ENCODE measurements at places on chromosomes 11 and 22.

- no peak for DNase-seq
Observed at GRCh38 chr11:27420217-27420616, 52.4 kb downstream of the LGR4 start.

- DNase-seq = no peak
Observed at GRCh38 chr22:45975164-45976161, 1.5 kb downstream of the WNT7B start.

- DNase-seq = no peak
Observed at GRCh38 chr11:59716051-59716450, 2.4 kb upstream of the OR10V1 start.

DNA sequence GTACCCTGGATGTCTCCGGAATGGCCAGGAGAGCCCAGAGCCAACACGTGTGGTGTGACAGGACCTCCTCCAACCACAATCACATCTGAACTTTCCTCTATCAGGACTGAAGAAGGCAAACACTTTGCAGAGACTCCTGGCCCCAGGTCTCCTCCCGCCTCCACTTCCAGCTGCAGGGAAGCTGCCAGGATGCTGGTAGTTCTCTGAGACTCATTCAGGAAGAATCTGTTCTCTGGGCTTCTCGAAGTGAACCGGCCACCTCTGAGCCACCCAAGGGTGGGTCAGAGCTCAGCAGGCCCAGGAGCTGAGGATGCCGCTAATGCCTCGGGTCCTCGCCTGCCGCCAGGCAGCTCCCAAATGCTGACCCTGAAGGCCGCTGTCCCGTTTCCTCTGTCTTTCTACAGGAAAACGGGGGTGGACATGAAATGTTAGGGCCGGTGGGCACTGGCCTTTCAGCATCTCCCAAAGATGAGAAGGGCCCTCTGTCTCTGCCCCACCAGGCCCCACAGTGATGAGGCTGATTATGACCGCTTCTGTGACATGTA is 789.9 kb downstream of the BRD1 start:
- no peak for DNase-seq

- no peak for DNase-seq
Observed at GRCh38 chr11:72743321-72744221, 8.6 kb downstream of the ARAP1 start.

DNA sequence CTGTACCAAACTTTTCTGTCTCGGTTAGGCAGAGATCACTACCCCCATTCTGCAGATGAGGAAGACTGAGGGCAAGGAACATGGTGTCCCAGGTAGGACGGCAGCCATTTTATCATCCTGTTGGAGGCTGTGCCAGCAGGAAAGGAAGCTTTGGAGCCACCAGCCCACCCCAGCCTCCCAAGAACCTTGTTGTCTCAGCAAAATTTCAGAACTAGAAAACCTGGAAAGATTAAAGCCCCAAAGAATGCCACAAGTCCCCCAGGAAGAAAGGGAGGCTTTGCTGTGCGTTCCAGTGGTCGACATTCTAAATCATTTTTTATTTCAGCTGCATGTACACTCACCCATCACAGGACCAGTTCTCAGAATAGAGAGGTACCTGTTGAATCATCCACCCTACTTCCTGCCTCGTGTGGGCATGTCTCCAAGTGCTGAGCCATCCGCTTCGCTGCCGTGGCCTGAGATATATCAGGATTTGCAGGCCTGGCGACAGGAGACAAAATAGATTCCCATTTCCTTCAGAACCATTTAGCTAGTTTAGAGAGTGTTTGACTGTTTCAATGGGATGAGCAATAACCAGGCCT is 13.0 kb upstream of the EIF3D start:
- DNase-seq = no peak

- DNase-seq = no peak
Observed at GRCh38 chr22:23531966-23532705, 48.0 kb downstream of the IGLL1 start.

DNA sequence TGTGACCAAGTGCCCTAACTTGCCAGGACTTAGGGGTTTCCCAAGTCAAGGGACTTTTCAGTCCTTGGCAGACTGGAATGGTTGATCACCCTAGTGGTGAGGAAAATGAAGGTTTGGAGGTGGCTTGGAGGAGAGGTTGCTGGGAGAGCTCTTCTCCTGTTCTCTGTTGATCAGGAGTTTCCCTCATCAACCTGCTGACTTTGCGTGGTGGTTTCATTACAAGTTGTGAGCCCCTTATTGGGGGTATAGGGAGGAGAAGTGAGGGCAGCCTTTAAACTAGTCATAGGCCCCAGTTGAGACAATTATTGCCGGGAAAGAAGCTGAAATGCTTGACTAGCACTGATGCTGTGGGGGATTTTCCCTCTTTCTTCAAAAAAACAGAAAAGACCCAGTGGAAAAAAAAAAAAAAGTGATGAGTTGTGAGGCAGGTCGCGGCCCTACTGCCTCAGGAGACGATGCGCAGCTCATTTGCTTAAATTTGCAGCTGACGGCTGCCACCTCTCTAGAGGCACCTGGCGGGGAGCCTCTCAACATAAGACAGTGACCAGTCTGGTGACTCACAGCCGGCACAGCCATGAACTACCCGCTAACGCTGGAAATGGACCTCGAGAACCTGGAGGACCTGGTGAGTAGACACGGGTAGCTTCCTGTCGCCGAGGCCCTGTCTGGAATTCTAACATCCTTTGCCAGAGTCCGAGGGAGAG is at the start of gene CXCR5:
Gene CXCR5, plus strand, starts transcription at position 525 of the 704 bp plus-strand sequence. Its CDS starts 50 bp downstream, at position 575.
- DNase-seq = no peak

GRCh38 chr11:74847395-74847794 is 98.7 kb downstream of the RNF169 start:
- no peak for DNase-seq

- DNase-seq = no peak
Observed at GRCh38 chr22:26339755-26340154, 89.3 kb upstream of the ASPHD2 start.

DNA sequence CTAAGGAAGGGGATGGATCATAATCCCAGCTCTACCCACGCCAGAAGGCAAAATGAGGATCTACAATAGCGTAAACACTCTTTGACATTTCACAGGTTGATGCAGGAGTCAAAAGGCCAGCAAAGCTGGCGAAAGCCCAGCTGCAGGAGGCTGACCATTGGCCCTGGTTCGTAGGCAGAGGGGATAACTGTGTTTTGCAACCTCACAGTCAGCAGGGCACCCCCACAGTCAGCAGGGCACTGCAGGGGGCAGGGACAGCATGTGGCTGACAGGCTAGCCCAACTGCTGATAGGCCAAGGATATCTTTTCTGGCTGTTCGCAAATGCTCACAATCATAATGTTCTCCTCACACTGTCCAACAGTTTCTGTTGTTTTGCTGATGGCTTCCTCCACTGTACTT is 372.7 kb downstream of the BUD13 start:
- no peak for DNase-seq

- no peak for DNase-seq
Observed at GRCh38 chr11:117868815-117869561, 7.5 kb downstream of the FXYD6 start.

DNA sequence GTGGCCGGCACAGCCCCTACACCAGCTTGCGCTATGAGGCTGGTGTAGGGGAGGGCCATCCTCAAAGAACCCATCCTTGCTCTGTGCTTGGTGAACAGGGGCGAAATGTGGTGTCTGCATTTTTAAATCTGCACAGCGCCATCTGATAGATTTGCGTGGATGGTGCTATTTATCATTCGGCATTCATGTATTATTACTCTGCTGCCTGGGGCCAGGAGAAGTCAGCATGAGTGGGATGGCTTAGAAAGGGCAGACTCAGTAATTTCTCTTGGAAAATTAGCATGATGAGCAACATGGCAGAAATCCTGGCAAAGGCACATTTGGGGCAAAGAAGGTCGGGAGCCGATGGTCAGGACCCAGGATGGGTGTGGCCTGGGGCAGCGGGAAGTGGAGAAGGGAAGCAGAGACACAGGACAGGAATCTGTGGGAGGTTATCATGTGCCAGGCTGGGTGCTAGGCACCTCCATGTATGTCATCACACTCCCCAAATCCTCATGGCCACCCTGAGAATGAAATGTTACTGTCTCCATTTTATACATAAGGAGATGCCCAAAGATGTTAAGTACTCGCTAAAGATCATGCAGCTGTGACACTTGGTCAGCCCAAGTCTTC is 149.0 kb downstream of the CEP164 start:
- no peak for DNase-seq

DNA sequence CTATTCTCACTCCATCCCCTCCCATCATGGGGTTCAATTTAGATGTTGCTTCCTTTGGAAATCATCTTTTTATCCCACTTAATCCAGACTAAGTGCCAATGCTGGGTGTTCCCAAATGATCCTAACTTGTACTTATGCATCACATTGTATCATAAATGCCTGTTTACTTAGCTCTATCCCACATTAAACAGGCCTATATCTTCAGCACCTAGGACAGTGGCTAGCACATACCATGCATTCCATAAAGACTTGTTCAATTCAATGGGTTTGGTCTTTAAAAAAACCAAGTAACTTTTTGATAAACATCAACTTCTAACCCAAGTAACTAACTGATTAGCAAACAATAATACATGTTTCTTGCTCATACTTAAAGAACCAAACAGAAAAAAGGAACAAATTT is 40.6 kb downstream of the RSF1 start:
- DNase-seq = no peak

GRCh38 chr22:37912171-37912570 is 6.1 kb downstream of the MICALL1 start:
- no peak for DNase-seq

DNA sequence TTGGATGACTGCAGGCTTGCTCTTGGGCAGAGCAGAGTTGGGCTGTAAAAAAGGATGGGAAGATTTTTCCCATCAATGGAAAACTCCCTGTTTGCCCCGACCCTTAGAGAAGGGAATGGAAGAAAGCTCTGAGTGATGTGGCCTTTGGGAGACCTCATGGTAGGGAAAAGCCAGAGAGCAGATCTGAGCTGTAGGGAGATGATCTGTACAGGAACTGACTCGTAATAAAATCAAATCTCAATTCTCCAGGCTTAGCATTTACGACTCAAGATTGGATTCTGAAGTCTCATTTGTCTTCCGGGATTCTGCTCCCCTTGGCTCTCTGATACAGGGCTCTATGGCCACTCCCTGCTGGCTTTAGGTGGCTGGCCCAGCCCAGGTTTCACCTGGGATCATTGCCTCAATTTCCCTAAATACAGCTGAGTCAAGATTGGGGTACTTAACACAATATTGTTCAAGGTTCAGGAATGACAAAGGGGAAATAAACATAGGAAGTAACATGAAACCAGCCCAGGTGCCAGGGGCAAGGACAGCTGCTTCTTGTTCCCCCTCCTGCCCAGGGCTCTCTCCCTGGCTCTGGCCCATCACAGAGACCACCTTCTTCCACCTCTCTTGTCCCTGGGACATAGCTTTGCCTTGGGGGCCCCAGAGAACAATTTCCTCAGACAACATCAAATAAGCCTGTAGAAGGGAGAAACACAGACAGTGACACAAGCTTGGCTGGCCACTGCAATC is 38.4 kb upstream of the THY1 start:
- no peak for DNase-seq

DNA sequence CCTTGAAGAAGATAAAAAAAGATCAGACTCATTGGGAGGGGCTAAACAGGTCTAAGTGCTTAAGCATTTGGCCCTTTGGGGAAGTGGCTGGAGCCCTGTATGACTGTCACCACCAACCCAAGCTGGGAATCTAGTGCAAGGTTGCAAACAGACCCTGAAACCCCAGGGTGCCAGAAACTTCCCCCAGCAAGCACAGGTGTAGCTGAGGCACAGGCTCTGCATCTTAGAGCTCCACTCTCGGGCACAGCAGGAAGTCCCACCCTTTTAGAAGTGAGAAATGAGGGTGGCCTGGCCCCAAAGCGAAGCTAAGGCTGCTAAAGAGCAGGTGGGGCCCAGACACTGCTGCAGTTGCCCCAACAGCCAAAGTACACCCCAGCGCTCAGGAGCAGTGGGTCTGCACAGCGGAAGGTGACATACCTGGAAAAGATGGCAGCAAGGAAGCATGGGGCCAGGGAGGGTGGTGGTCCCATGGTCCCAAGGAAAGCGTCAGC is 5.8 kb upstream of the KDM2A start:
- no peak for DNase-seq

DNA sequence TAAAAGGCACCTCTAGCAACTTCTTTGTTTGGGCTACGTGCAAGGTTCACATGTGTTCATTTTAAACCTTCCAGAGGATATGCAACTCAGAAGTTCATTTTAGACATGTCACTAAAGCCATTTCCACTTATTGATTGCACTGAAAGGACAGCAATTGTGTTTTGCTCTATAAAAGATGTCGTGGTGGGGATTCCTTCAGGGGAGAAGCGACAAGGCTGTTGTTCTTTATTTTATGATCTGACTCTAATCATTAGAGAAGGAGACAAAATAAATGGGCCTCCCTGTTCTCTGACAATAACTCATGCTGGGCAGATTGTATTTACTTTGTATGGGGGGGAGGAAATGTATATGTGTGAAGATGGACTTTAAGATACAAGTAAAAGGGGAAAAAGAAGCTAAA is 370.1 kb upstream of the ARHGAP42 start:
- no peak for DNase-seq
